Urinary bladder (tissue), 4 donors: ENCODE measurements at places on chromosomes 4 and X. TPM values are rescaled to one million over a fixed set of nuclear protein-coding genes. Genes with fewer than 3 reads are reported as not detected.

NFXL1 gene
- 24.4 TPM for total RNA-seq

GRCh38 chr4:82042042-82042441 lies 331.7 kb downstream of the HNRNPD start:
- DNase-seq: no peak

BMP3 gene
- 19.1 TPM for total RNA-seq

- DNase-seq: no peak
Observed at GRCh38 chr4:42927946-42928345, 35.4 kb downstream of the GRXCR1 start.

TRPC5OS gene
- total RNA-seq: not detected

GUF1 gene
- 30.8 TPM for total RNA-seq

GCNA gene
- total RNA-seq: 3.0 TPM

DNA sequence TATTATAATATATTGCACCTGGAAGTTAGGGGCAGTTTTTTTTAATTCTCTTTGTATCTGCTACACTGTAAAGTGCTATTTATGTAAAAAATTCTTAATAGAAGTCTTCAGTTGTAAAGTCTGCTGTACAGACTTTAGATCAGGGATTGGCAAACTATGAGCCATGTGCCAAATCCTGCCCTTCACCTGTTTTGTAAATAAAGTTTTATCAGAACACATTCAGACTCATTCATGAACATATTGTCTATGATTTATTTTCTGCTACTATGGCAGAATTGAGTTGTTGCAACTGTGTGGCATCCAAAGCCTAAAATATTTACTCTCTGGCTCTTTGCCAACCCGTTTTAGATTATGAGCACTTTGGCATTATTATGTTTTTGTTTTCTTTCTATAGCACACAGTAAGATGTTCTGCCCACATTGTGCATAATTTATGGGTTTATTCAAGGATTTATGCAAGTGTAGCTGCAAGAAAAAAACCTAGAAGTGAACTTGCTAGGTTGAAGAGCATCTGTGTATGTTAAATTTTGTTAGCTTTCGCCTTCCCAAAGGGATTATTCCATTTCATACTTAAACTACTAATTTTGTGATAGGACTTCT lies 56.9 kb downstream of the CLCN3 start:
- no peak for DNase-seq
